ENCODE measurements at places on chromosomes 12 and 14. TPM values are rescaled to one million over a fixed set of nuclear protein-coding genes. Genes with fewer than 3 reads are reported as not detected.

DNA sequence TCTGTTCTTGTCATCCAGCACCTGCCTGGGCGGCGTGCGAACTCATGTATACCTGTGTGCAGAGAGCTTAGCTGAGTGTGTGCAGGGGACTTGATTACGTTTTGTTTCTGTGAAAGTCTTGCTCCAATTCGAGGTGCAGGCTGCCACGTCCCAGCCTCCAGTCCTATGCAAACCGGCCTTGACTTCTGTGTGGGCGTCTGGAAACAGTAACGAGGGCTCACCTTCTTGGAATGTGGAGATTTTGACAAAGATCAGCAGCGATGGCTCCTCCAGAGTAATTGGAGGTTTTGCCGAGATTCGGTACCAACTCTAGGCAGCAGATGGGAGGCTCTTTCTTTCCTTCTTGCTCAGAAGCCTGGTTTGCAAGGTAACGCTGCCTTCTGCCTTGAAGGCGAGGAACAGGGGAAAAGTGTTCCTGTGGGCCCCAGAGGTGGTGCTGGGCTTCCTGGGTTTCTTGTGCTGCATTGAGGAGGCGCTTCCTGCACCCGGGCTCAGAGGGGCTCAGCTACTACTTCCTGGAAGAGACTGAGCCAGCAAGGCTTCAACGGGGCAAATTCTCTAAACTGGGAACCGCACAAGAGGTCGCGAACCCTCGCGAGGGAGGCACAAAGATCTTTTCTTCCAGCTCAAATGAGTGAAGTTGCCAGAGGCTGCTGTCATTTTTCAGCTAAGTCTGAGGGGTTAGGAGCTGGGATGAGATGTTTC lies 249.0 kb downstream of the AACS start:
- no peak for DNase-seq

- no peak for DNase-seq
Measured at GRCh38 chr12:118332511-118332910, 40.2 kb downstream of the TAOK3 start.

GRCh38 chr12:49698619-49699545 lies 8.3 kb downstream of the FMNL3 start:
- no peak for DNase-seq

DNA sequence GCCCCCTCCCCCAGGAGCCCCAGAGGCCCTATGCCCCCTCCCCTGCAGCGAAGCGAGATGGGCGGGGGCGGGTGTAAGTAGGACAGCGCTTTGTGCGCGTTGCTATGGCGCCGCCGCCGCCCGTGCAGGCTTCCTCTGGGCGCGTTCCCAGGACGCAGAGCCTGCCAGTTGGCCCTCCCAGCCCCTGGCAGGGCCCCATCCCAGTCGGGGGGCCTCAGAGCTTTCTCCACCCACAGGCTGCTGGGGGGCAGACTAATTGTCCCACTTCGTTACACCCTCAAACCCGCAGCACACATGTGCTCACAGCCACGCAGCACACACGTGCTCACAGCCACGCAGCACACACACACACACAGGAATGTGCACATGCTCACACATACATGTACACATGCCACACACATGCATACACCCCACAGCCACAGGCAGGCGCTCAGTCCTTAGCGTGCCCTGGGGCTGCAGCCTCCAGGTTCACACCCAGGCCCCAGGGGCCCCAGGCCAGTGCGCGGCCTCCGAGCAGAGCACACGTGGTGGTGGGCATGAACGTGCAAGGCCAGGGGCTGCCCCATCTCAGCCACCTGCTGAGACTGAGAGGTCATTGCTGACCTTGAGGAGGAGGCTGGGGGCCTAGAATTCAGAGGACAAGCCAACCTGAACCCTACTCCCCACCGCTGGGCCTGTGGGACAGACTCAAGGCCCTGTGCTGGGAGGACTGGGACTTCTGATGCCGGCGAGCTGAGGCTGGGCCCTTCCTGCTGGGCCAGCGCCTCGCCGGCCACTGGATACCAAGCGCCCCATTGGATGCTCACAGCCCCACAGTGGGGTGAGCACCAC lies 15.6 kb downstream of the TRMT61A start:
- DNase-seq, result no peak

GRCh38 chr14:94653321-94653720 lies 41.1 kb downstream of the SERPINA3 start:
- DNase-seq, result peak; percentile 64

GRCh38 chr14:33781236-33781635 lies 169.6 kb downstream of the EGLN3 start:
- no peak for DNase-seq

DNA sequence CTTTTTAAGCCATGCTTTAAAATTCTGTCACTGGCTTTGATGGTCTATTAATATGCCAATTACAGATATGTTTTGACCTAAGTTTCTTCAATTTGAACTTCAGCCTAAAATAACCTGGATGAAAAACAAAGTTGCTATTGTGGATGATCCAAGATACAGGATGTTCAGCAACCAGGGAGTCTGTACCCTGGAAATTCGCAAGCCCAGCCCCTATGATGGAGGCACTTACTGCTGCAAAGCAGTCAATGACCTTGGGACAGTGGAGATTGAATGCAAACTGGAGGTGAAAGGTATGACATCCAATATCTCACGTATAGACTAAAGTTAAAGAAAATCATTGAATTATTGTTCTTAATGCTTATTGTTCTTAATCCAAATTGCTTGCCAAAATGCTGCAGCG lies 17.2 kb upstream of the CHPT1 start:
- no peak for DNase-seq

GRCh38 chr12:53567961-53568808 lies 58.0 kb downstream of the ATF7 start:
- DNase-seq, result no peak

- no peak for DNase-seq
Measured at GRCh38 chr12:32742133-32742532, 13.6 kb downstream of the YARS2 start.

DNA sequence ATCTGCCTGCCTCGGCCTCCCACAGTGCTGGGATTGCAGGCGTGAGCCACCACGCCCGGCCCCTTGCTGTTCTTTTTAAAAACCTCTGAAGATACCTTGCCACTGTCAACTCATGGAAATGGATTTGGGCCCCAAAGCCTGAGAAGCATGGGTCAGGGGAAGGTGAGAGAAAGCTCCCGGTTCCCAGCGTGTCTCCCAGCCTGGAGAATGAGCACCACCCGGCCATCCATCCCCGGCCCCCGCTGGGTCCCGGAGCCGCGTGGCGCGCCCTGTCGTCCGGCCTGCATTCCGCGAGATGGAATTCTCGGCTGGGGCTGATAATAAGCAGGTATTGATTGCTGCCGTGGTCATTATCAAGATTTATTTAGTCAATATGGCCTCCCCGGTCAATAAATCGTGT lies 126.5 kb upstream of the MYL2 start:
- DNase-seq, result no peak

GRCh38 chr14:43479596-43480195 lies 1027.4 kb downstream of the FSCB start:
- no peak for DNase-seq

DNA sequence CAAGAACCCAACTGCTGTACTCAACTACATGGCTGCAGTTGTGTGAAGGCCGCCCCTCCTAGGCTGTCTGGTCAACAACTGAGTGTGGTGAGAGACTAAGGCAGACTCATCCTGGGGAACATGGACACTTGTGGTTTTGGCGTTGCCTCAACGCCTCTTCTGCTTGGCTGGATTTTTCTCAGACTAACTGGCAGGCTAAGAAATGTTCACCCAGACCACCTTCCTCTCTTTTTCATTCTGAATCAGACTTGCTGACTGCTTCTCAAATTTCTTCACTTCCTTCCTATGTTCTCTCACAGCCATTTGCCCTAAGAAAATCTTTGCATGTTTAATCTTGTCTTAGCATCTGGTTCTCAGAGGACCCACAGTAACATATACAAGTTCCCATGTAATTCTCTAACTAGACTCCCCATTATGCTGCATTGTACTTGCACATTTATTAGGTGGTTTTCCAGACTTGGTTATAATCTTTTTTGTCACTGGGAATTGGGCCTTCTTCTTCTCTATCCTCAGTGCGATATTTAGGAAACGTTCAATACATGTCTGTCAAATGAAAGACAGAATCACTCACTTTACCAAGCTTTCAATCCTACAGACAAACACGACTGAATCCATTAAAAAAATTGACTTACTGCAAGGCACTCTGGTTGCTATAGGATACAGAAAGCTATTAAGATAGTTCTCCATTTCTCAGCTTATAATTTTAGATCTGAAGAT lies 327.6 kb downstream of the CCER1 start:
- no peak for DNase-seq

- no peak for DNase-seq
Measured at GRCh38 chr12:52975820-52976573, 27.1 kb downstream of the KRT18 start.

GRCh38 chr14:52852810-52853521 lies 61.6 kb upstream of the GNPNAT1 start:
- no peak for DNase-seq

- DNase-seq, result no peak
Measured at GRCh38 chr14:30287579-30288445, 271.1 kb upstream of the G2E3 start.

DNA sequence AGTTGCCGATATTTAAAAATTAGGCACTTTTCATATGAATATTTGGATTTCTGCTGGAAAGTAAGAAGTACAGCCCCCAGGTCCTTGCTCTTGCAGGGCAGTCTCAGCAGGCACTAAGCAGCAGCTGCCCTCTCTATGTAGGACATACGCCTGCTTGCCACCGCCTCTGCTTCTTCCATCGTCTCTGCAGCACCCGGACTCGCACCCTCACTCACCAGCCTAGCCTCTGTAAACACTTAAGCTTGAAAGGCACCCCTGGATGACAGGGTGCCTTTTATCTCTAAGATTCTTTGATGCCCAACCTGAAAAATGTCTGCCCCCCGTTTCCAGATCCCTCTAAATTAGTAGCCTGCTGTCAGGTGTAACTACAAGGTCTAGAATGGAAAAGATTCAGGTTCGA lies 19.0 kb downstream of the OTUB2 start:
- no peak for DNase-seq

- no peak for DNase-seq
Measured at GRCh38 chr12:129779033-129779432, 124.8 kb downstream of the TMEM132D start.

DNA sequence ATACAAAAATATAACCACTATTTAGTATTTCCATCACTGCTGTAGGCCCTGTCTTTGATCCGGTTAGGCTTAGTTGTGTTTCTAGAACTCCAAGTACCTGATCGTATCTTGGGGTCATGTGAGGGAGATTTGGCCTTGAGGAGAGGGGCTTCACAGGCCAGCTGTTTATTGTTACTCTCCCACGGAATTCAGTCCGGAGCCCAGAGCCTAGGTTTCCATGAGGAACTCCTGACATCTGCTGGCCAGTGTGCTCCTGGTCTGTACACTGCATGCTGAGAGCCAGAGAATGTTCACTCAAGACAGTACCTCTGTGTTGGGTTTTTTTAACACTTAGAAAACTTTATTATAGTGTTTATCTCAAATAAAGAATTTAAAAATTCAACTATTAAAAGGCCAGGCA lies 341.0 kb upstream of the TMEM132C start:
- peak; percentile 79 for DNase-seq

DNA sequence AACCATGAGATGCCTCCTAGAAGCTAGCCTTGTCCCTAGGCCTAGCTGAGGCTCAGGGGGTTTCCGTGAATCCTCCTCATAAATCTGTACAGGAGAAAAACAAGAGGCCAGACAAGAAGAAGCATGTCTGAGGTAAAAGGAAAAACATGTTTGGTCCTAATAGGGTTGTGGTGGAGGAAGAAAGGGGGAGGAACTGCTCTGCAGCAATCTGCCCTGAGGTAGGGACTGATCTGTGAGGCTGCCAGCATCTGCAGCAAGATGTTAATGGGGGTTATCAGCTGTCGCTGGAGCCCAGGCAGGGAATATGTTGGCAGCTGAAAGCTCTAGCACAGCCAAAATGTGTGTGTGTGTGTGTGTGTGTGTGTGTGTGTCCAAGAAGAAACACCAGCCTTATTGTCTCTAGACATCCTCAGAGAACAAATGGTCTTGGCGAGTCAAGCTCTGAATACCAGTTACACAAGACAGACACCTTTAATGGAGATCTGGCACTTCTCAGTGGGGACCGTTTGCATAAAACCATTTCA lies 218.5 kb downstream of the NUAK1 start:
- no peak for DNase-seq

GRCh38 chr14:100421756-100422470 lies 98.8 kb downstream of the SLC25A47 start:
- DNase-seq, result no peak

DNA sequence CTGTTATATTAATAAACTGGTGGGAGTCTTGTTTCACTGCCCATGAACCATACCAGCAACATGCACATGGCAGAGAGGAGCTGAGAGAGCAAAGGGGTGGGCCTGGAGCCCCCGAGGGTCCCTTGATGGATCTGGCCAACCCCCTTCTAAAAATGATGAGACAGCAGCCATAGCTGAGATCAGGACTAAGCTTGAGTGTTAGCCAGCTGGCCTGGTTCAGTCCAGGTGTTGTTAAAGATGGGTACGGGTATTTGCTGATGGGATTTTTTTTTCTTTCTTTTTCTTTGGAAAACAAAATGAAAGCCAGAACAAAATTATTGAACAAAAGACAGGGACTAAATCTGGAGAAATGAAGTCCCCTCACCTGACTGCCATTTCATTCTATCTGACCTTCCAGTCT lies 16.0 kb downstream of the PCBP2 start:
- no peak for DNase-seq

DNA sequence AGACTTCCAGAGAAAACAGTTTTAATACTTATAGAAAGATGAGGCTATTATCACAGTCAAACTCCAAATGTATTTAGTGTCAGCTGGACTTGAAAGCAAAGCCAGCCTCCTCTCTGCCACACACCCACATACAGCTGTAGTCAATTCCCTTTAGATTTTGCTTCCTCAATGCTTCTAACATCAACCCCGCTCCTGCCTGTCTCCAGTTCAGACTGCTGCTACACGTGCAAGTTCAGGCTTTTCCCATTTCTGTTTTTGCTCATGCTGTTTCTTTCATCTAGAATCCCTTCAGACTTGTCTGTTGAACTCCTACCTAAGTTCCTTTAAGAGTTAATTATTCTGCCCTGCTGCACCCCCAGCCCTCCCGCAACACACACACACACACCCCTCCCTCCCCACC lies 380.0 kb downstream of the KCNH5 start:
- DNase-seq, result no peak

GRCh38 chr12:7282844-7283243 lies 21.0 kb upstream of the ACSM4 start:
- no peak for DNase-seq

- DNase-seq, result no peak
Measured at GRCh38 chr12:124292385-124292784, 2.5 kb upstream of the RFLNA start.

DNA sequence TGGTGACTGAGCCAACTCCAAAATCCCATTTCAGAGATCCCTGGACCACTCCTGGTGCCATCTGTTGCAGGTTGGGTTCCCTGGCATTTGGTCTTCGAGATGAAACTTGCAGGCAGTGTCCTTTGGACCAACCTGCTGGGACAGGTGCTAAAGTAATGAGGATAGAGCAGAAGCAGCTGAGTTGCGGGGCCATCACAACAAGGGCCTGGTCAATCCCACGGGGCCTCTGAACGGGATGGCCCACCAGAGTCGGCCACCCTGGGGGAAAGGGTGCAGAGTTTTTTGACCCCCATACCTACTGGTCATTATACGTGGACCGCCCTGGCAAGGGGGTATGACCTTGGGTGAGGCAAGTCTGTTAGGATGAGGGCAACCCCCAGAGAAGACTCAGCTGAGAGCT lies 39.3 kb downstream of the DLK1 start:
- DNase-seq, result no peak

Gene FIGNL2
- 0.23 TPM for total RNA-seq

Gene SPSB2
- total RNA-seq, result 4.2 TPM

Gene TAS2R50
- total RNA-seq, result 1.4 TPM

Gene CEBPE
- total RNA-seq, result not detected

Gene PPP1R36
- total RNA-seq, result 0.34 TPM

Gene SERPINA1
- 2.1 TPM for total RNA-seq

Gene OR6C2
- not detected for total RNA-seq

Gene TAS2R31
- total RNA-seq, result 2.3 TPM

Gene PRPH
- total RNA-seq, result 10.4 TPM

Data from esophagus muscularis mucosa (tissue), 4 donors.